ENCODE measurements at places on chromosomes 3 and 15.

GRCh38 chr15:65805019-65805745 is 13.1 kb upstream of the DENND4A start:
- DNase-seq, result no peak

DNA sequence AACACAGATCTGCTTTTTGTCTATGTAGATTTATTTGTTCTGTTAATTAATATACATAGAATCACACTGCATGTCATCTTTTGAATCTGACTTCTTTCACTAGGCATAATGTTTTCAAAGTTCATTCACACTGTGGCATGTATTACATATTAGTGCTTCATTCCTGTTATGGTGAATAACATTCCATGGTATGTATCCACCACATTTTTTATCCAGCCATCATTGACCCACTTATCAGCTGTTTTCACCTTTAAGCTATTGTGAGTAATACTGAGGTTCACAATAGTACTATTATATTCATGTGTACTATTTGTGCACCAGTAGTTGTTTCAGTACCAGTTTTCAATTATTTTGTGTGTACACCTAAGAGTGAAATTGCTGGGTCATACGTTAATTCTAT is 230.6 kb upstream of the CNTN3 start:
- DNase-seq, result peak; percentile 24

GRCh38 chr3:23495507-23495906 is 292.4 kb downstream of the UBE2E2 start:
- peak; percentile 76 for DNase-seq

DNA sequence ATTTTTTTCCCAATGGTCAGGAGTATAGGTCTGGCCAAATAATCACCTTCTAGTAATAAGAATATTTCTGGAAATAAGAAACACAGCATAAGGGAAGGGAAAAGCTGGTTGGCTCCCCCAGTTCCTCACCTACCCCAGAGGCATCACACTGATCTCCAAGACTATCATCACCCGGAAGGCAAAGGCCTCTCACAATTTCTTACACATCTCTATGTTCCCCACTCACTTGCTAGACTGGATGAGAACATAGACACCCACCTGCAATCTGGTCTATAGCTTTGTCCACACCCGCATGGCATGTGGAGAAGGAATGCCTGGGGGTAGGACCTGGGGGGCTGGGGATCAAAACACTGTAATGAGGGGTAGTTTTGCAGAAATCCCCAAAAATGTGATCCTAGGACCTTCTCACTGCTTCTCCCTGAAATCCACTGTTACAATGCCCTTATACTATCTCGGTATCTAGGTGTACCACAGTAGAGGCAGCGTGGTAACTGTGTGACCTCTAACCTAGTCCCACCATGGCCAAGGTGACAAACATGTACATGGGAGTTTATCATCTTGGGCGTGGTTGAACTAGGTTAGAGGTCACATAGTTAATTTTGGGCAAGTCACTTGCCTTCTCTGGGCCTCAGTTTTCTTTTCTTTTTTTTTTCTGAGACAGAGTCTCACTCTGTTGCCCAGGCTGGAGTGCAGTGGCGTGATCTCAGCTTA is 29.5 kb upstream of the NRROS start:
- DNase-seq, result no peak

- DNase-seq, result no peak
Measured at GRCh38 chr15:74750751-74751150, 2.1 kb downstream of the CYP1A2 start.

- DNase-seq, result no peak
Measured at GRCh38 chr3:55090746-55091145, 162.9 kb upstream of the LRTM1 start.

DNA sequence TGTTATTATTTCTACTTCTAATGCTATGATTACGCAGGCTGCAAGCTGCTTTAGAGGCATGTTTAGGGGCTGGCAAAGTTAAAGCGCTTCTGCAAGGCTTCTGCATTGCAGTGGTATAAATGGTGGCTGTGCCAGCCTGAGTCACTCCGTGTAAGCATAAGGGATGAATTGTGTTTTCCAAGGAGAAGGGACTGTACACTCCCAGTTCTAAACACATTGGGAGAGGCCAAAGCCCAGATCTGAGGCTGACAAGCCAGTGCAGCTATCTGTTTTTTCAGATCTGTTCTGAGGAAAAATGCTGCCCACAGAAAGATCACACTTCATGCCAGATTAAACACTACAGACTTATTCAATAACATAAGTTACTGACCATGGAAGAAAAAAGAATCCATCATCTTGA is 83.8 kb downstream of the PRICKLE2 start:
- DNase-seq, result peak; percentile 76

DNA sequence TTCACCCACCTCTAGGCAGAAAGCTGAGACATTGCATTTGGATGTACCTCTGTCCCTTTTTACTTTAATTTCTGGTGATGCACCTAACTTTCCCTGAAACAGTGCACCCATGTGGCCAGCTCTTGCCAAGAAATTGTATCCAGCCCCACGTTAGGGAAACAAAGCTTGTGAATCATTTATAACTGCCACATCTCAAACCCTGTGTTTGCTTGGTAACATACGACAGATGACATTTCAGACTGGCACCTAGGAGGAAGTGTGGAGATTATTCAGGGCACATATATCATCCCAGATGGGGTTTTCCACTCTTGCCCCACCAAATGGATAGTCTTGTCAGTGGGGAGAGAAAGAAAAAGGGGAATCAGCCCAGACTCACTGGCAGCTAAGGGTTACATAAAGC is 2.1 kb downstream of the CYB561D2 start:
- DNase-seq, result peak; percentile 73

- no peak for DNase-seq
Measured at GRCh38 chr3:56059731-56060130, 408.5 kb downstream of the ERC2 start.

DNA sequence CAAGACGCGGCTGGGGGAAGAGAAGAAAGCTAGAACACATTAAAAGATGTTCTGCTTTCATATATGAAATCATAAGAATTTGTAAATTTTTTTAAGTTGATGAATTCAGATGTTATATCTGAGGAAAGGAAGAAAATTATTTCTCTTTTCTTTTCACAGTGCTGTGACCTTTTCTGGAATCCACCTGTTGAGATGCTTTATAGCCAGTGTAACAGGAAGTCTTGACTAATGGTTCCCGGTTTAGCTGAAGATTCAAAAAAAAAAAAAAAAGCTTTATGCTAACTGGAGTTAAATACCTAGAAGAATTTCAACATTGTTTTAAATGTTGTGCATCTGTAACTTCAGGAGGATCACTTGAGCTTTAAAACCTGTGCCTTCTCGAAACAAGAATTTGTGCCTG is 9.9 kb downstream of the GTPBP8 start:
- DNase-seq, result no peak

GRCh38 chr15:49421991-49422390 is 1.1 kb upstream of the FGF7 start:
- peak; percentile 32 for DNase-seq

GRCh38 chr3:5194341-5194740 is 6.8 kb downstream of the EDEM1 start:
- no peak for DNase-seq

DNA sequence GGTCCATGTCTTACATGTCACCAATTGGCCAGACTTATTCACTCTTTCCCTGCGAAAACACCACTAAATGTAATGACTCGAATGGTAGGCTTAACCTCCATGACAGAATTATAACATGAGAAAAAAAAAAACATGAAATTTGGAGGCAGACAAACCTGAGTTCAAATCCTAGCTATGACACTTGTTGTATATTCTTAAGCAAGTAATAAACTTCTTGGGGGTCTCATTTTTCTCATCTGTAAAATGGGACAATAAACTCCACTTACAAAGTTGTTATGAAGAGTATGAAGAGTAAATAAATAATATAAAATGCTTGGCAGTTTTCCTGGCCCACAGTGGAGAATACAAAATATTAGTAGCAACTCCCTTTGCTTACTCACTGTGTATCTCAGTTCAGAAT is 11.4 kb upstream of the EIF1B start:
- no peak for DNase-seq

DNA sequence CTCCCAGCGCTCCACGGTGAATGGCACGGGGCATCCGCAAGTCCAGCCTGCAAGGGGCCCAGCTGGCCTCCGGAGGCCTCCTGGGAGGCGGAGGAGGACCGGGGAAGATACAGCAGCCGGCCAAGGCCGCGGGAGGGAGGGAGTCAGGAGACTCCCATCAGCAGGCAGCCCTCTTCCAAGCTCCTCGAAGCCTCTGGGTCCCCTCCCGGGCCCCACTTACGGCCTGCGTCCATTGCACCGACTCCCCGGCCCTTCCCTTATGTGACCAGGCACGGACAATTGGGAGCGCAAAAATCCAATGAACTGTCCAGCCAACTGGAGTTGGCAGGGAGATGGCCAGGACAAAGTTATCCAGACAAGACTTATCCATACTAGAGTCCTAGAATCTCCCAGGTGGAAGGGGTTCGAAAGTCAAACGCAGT is 668 bp downstream of the MFGE8 start:
- DNase-seq, result no peak

DNA sequence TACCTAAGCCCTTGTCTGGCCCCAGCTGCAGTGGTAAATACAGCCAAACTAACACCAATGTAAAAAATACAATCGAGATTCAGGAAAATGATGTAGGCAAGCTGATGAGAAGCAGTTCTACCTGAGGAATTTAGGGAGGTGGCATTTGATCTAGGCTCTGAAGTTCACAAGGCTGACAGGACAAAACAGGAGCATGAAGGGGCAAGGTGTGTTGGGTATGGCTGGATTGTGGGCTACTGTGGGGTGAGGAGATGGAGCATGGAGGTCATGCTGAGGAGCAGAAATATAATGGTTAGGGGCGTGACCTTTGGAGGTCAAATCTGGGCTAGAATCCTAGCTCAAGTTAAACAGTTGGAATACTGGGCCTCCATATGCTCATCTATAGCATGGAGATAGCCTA is 6.5 kb downstream of the NDUFB4 start:
- no peak for DNase-seq

DNA sequence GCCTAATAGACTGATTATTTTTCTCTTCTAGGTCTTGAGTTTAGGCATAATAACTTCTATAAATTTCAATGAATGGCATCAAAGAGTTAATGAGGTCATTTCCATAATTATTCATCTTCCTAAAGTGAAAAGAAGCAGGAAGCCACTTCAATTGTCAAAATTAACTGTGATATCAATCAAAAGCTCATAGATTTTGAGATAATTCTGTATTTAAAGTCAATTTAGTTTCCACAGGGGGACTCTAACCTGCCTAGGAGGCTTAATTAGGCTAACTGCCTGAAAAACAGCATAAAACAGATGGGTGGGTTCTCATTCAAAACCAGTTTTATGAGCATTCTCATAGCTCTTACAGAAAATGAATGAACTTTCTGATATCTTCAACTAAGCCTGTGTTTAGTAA is 177.8 kb downstream of the OTOL1 start:
- DNase-seq, result no peak

GRCh38 chr3:46019707-46020106 is 7.6 kb downstream of the XCR1 start:
- DNase-seq, result peak; percentile 28

DNA sequence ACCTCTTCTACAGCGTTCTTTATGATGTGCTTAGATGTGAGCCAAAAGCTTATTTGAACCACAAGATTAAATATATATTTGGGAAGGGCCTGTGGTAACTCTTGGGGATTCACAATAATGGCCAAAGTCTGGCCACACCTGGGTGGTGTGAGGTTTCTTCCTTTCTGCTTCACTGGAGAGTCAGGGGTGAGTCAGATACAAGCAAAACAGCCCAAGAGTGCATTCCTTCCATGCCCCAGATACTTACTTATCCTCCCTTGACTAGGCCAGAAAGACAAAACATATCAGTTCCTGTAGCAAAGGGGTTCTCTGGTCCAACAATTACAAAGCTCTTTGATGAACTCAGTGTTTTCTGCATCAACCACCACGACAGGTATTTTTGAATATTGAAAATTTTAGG is 941 bp downstream of the ZBED2 start:
- DNase-seq, result peak; percentile 80

DNA sequence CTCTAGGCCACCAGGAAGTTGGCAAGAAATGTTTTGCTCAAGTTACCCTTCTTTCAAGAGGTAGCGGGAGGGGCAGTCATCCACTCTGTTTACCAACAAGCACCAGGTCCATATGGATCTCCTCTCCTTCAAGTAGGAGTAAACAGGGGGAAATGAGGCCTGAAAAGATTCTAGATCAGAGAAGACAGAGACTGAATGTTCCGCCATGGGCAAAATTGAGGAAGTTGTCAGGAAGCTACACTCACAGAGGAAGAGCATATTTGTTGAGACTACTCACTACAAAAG is 81.6 kb downstream of the KLF15 start:
- no peak for DNase-seq

DNA sequence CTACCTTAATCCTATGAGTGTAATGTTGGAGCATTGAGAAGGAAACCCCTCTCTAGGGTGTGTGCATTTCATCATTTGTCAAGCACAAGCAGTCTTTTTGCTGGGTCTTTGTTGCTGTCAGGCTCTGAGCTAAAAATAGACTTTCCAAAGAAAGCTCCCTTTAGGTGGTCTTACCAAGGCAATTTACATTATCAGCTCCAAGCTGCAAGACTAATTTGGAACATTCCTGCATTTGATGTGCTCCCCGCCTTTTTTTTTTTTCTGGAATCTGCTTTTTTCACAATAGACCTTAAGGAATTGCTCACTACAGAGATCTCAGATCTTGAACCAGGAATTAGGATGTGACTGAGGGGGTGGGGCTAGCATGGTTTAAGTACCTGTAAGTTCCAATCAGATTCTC is 60.6 kb upstream of the STAC start:
- no peak for DNase-seq

DNA sequence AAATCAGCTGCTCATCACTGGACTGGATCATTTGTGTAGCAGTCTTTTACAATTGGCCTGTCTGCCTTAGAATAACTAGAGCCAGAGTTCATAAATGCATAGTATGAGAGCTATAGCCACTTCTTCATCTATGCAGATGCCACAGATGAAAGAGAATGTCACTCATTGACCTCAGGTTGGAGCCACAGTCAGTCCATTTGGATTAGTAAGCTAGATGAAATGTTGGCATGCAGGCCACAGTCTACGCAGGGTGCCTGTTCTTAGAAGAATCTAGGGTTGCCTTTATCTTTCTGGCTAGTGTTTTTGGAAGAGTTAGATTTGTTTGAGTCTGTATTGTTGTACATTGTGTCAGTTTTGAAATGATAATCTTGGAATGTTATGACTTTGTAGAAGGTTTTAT is 25.4 kb upstream of the EDEM1 start:
- peak; percentile 35 for DNase-seq

DNA sequence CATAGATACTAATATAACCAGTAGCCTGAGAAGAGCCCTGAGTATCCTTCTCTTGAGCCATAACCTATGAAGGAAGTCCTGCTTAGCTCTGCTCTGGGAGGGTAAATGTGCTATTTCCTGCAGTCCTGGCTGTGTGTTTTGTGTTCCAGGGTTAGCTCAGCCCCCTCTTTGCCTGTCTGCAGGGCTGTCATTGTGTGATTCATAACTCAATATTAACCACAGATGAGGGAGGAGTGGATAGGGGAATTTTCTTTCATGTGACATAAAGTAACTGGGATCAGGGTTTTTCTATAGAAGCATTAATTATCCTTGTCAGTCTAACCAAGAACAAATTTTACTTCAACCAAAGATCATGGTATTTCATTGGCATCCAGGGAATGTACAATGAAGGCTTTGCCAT is 183.3 kb upstream of the ZBTB20 start:
- DNase-seq, result peak; percentile 87

- DNase-seq, result no peak
Measured at GRCh38 chr3:186360779-186361178, 1.3 kb downstream of the DGKG start.
